Stimulated activated CD8-positive, alpha-beta memory T cell treated with anti-CD3 and anti-CD28 coated beads, Interleukin-15, amount 100 ng/mL, for 24 hours (primary cell): ENCODE measurements at places on chromosomes 12 and 14.

GRCh38 chr14:49193332-49194065 is 392.7 kb downstream of the RPS29 start:
- no peak for DNase-seq

DNA sequence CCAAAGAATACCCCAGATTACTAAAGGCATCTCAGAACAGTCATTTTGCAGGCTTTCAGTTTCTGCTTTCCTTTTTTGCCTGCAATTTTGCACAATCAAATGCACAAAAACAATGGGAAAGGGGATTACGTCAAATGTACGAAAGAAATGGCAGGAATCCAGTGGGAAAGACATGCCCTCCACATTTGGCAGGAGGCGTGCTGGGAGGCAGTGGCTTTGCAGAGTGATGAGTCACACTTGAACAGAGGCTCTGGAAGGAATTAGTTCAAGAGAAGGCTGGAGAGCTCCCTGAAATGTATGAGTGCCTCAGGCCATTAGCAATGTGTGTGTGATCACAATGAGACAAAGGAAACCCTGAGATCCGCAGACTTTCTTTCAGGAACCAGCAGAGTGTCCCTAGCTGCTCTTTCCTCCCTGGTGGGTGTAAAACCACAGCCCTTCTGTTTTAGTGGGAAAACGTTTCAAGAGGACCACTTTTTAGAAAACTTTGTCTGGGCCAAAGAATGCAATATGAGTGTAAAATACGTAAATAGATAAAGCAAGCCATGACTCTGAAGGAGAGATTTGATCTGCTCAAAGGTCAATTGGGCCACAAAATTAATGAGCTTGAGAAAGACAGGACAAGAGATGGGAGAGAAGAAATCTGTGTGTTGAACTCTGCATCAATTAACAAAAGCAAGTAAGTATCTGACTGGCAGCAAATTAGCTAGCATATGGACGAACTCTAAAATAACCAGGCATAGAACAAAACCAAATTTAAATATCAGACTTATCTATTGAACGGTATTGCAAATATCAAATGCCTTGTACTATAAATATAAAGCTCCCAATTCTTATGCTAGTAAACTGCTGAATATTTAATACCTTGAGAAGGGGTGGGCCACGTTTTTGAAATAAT is 155.4 kb upstream of the PDE3A start:
- DNase-seq: no peak

GRCh38 chr12:106308611-106309010 is 6.1 kb downstream of the TCP11L2 start:
- DNase-seq: no peak

GRCh38 chr14:36874396-36875138 is 212.9 kb downstream of the PAX9 start:
- DNase-seq: no peak

GRCh38 chr14:24425704-24426103 is 3.8 kb downstream of the CBLN3 start:
- no peak for DNase-seq

GRCh38 chr12:19544353-19544752 is 105.1 kb downstream of the AEBP2 start:
- no peak for DNase-seq

GRCh38 chr12:124872068-124872719 is 8.5 kb upstream of the SCARB1 start:
- DNase-seq: no peak

- DNase-seq: no peak
Observed at GRCh38 chr14:64465831-64466554, 694 bp downstream of the AKAP5 start.

DNA sequence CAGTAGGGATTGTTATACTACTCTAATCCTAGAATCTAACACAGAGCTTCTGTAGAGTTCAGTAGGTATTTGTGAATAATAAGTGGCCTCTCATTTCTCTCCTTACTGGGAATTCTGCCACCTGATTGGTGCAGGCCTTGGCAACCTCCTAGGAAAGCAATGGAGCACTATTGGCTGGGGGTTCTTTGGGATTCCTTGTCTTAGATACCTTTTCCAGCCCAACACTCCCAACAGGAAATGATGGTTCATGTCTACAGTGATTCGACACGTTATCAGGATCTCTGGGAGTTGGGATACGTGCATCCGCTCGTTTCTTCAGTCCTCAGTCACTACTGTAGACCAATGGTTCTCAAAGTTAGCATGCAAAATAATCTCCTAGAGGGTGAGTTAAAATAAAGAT is 67.4 kb downstream of the ELK3 start:
- DNase-seq: no peak

- DNase-seq: no peak
Observed at GRCh38 chr14:48111151-48111550, 435.7 kb upstream of the MDGA2 start.

- no peak for DNase-seq
Observed at GRCh38 chr14:24848102-24848790, 201.7 kb downstream of the STXBP6 start.

DNA sequence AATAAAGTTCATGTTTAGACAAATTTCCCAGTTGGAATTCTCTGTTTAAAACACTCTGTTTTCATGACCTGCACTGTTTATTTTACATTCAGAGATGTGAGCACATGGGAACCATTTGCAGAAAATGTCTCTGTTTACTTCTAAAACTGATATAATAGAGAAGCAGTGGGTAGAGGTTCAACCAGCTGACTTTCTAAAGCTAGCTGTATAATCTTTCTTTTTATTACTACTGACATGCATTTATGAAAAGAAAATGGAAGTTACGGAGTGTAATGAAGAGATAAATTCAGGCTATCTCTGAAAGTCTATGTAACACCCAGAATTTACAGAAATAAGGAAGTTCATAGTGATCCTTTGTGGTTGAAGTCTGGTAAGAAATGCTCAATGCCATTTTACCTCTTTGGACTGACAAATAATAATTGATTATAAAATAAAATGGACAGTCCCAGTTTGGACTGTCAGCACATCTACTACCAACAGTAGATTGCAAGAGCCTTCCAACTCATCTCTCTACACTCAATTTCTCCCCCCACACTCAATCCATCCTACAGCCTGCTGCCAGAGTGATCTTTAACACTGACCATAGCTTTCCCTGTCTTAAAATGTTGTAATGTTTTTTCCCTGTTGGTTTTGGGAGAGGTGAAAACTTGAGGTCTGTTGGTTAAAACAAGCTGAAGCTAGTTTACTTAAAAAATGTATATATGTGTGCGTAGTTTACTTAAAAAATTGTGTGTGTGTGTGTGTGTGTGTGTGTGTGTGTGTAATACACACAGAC is 137.4 kb downstream of the AEBP2 start:
- DNase-seq: no peak

- DNase-seq: no peak
Observed at GRCh38 chr12:80590085-80590484, 117.3 kb upstream of the MYF6 start.

GRCh38 chr14:32083789-32084188 is 6.7 kb downstream of the ARHGAP5 start:
- DNase-seq: no peak

GRCh38 chr12:54301428-54302048 is 723 bp upstream of the NFE2 start:
- DNase-seq: no peak

- DNase-seq: no peak
Observed at GRCh38 chr12:29216797-29217575, 67.9 kb downstream of the FAR2 start.

DNA sequence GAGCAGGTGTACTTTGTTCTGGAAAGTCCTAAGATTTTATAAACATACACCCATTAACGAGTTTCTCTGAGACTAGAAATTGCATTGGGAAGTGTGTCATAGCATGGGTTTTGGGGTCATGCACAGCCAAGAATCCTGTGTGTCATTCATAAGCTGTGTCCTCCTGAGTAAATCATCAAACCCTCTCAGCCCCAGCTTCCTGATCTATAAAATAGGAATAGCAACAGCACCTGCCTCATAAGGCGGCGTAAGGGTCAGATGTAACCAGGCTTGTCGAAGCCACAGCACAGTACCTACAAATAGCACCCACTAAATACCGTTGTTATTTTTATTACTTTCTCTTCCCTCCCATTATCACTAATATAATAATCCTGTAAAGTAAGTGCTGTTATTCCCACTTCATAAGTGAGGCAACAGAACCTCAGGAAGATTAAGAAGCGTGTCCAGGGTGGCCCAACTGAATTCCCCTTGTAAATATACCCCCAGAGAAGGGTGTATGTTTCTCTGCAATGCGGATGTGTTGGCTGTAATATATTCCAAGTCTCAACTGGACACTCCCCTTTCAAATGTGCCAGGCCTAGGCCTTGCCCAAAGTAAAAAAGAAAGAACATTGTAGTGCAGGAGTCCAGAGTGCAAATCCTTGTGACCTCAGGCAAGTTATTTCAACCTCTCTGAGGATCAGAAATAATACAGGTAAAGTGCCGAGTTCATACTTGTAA is 188.3 kb upstream of the BCL2L14 start:
- DNase-seq: no peak

- DNase-seq: no peak
Observed at GRCh38 chr12:122021193-122021821, 377 bp upstream of the BCL7A start.

- DNase-seq: no peak
Observed at GRCh38 chr14:88535813-88536212, 19.0 kb downstream of the PTPN21 start.

- DNase-seq: no peak
Observed at GRCh38 chr12:6735448-6736191, 11.8 kb downstream of the COPS7A start.

DNA sequence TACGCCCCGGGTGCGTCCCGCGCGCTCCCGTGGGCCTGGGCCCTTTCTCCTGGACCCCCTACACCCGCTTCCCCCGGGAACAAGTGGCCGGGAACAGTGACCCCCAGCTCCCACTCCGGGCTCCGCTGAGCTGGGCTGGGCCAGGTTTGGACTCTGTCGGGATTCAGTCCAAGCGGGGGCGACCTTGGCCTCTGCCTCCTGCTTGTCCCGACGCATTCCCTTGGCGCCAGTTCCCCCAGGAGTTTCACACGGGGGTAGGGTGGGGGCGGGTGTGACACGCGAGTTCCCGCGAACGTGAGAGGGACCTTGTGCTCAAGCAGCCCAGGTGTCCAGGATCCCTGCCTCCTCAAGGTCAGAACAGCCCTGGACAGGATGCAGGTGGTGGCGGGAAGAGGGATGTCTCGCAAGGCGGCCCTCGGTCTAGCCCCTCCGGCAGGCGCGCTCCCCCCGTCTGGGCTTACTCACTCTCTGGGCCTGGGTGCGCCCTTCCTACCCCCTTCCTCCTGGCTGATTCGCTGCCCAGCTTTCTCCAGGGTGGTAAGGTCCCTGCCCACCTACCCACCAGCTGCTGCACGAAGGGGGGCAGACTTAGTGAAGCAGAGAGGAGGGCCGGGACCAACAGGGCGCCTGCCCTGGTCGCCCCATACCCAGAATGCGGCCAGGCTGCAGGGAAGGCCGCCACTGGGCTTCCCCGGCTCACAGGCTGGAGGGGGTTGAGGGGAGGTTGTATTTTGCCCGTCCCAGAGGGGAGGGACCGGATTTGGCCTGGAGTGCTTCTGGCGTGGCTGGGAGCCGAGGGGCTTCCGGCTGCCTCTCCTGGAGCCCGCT is 862 bp downstream of the CRIP2 start:
- no peak for DNase-seq

- no peak for DNase-seq
Observed at GRCh38 chr14:81447021-81447764, 47.1 kb upstream of the STON2 start.

- DNase-seq: no peak
Observed at GRCh38 chr12:77471801-77472200, 358.9 kb upstream of the NAV3 start.

- no peak for DNase-seq
Observed at GRCh38 chr12:109870648-109871047, 9.7 kb downstream of the GLTP start.

DNA sequence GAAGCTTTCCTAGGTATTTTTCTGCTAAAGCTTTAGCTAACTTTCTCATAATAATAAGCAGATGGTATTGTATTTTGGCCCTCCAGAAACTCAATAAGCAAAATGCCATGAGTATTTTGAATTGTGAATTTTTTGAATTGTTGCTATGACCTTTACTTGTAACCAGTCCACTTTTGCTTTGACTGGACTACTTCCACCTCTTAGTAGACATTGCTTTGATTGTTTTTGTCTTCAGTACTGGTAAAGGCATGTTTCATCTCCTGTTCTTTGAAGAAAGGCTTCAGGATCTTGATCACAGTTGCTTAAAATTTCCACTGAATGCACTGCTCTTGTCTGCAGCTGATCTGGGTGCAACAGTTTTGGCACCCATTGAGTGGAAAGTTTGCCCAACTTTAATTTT is 102.3 kb downstream of the TRMT5 start:
- DNase-seq: no peak

DNA sequence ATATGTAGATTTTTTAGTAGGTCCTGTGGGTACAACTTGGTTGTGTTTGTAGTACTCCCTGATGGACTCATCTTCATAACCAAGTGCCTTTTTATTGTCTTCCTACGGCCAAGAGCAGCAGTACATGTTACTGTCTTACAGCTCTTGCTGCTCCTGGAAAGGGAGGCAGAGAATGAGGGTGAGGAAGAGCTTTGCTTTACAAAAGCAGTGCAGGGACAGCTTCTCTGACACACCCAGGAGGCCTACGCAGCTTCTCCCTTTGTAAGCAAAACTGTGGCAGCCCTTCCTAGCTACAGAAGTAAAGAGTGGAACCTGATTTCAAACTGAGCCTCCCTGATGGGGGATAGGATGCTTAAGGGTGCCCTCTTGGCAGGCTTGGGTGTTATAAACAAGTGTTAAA is 18.6 kb downstream of the MYRFL start:
- no peak for DNase-seq

- no peak for DNase-seq
Observed at GRCh38 chr12:31004666-31005065, 69.0 kb upstream of the DDX11 start.

- DNase-seq: no peak
Observed at GRCh38 chr12:104154806-104155205, 16.8 kb upstream of the NFYB start.

- DNase-seq: no peak
Observed at GRCh38 chr14:68692216-68692615, 100.7 kb downstream of the ZFP36L1 start.

- DNase-seq: no peak
Observed at GRCh38 chr14:90548455-90548854, 151.6 kb downstream of the CALM1 start.

- no peak for DNase-seq
Observed at GRCh38 chr14:101478796-101479410, 82.4 kb upstream of the DIO3 start.

DNA sequence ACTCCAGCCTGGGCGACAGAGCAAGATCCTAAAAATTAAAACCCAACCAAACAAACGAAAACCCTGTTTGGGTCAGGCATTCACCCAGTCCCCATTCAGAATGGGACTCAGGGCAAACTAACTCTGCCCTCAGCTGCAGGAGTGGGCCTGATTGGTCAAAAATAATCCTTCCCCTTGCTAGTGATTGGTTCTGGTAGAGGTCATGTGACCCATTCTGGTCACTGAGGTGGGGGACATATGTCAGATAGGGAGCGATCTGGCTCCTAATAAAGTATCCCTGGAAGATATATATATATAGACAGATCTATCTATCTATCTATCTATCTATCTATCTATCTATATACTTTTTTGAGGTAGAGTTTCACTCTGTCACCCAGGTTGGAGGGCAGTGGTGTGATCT is 29.5 kb upstream of the MED13L start:
- DNase-seq: no peak

GRCh38 chr14:57865066-57865402 is 858 bp downstream of the SLC35F4 start:
- DNase-seq: no peak

GRCh38 chr14:20999591-20999990 is 498 bp downstream of the SLC39A2 start:
- DNase-seq: no peak
